SJCRH30 (cell line): ENCODE measurements at places on chromosomes 12 and 14.
A peak's percentile ranks its signal among the peaks of the same experiment; 100 is the strongest.

DNA sequence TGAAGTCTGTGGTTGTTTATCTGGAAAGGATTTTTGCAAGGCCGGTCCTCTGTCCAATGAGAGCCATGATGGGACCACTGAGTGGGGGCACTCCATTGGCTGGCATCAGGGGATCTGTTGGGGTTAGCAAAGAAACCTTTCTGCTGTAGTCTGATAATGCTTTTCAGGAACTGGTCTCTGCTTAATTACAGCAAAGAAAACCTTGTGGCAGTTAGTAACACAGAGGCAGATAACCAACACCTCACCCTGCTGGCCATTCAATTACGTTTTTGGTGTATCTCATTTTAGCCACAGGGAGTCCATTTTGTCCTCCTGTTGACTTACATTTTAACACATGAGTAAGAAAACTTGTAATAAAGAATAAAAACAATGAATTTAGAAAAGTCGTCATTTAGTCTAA, 629.3 kb upstream of the MDGA2 start:
- DNase-seq, result no peak

DNA sequence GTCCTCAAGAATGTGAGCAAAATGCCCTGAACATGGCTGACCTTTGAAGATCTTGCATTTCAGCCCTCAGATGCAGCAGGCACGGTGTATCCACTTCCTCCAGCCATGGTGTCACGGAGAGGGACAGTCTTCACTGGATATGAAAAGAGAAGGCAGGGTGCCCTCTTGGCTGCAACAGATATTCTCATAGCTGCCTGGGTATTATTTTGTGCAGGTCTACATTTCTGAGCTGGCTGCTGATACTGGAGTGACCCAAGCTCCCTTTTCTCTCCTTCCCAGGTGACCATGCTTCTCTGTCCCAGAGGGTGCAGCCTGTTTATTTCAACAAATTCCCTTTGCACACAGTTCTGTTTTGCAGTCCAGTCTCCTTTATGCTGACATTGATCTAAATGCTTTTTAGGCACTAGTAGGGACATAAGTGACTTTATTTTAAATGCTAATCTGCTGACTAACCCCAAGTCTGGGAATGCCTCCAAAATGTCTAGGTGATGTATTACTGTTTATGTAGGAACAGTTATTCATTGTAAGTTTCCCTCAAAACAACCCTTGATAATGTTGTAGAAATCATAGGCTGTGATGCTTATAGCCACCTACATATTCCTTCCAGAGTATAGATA, 17.4 kb upstream of the PYGL start:
- DNase-seq, result no peak

DNA sequence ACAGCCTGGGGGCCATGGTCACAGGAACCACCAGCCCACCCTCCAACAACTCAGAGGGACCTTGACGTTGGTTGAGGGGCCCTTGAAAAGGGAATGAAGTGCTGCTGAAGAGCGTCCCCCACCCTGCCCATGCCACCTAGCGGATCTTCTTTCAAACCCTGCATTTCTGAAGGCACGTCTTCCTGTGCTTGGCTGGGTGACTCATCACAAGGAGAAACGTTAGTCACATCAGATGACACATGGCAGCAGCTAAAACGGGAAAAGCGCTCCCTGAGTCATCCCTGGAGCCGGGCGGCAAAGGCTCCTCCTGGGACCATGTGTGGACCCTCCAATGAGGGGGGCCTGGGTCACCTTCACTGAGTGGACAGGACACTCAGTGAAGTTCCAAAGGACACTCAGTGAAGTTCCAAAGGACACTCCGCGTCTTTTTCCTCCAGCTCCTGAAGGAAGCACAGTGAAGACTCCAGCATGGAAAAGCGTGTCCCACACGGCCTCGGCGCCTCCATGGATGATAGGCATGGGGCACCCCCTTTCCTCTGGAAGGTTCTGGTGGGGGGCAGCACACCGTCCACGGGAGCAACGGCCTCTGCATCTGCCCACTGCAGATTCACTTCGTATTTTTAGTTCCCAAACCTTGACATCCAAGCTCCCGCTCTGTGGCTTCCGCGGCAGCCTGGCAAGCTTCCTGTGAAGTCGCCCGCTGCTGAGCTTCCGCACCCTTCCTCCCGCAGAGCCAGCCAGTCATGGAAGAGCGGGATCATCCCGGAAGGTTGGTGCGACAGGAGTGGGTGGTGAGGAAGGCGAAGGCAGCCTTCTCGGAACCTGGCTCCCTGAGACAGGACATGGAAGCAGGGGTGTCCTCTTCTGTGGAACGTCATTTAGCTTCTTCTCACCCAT, 383.4 kb downstream of the VRK1 start:
- DNase-seq, result peak; percentile 15

- no peak for DNase-seq
Observed at GRCh38 chr14:61471297-61472005, 150.1 kb downstream of the PRKCH start.

DNA sequence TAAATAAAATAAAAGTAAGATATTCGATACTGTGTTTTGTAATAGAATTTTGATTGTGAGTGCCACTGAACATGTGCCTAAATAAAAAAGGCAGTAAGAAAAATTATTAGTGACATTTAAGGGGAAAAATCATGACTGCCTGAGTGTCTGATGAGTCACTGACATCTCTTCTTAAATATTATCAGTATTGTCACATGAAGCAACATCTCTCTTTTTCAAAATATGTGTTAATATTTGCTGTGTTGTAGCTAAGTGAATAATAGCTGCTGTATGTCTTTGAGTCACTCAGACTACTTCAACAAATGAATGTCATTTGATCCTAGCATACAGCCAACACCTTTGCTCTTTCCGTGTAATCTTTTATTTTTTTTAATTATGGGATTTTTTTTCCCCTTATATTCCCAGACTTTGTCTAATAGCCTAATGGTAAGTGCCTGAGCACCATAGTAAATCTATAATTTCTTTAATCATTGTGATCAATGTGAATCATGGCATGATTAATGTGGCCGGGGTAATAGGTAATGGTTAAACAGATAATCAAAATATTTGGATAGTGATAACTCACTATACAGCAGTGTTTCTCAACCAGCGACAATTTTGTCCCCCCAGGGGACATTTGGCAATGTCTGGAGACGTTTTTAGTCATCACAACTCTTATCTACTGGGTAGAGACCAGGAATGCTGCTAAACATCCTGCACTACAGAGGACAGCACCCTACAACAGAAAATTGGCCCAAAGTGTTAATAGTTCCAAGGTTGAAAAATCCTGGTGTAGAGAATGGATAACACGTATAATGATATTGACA, 11.7 kb upstream of the OTX2 start:
- no peak for DNase-seq

GRCh38 chr14:99728231-99728920, 44.3 kb downstream of the CYP46A1 start:
- no peak for DNase-seq

GRCh38 chr14:72726444-72726843, 167.5 kb downstream of the DPF3 start:
- no peak for DNase-seq

GRCh38 chr14:104321088-104321801, 182.9 kb downstream of the KIF26A start:
- DNase-seq, result no peak
